ENCODE measurements at places on chromosomes 5 and 9.

GRCh38 chr9:127159325-127159801 lies 36.9 kb upstream of the ANGPTL2 start:
- DNase-seq = peak; percentile 28

DNA sequence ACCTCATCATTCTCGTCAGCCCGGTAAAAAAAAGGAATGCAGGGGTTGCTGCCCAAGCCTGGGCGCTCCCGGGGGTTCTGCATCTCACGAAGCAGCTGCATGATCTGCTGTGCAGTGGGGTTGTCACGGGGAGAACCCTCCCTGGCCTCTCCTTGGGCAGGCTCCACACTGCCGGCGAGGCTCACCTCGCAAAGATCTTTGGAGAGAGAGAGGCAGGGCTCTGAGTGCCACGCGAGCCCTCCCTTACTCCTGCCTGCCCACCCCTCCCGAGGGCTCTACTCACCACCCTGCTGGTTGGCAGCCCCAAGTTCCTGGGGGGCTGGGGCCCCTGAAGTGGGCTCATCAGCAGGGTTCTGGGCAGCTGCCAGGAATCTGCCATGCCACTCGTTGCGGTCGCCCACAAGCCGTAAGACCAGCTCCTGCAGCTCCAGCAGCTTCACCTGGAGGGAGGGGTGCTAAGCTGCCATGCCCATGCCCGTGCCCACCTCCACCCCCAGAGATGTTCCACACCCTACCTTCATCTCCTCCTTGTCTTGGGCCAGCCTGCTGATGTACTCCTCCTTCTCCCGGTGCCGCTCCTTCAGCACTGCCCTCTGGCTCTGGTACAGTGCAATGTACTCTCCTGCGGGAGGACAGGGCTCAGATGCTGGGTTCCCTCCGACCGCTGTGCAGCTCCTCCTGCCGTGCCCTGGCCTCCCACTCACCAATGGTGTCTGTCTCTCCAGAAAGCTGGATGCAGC lies 18.6 kb downstream of the GOLGA2 start:
- DNase-seq = no peak

- DNase-seq = no peak
These were observed 68.9 kb upstream of the LPAR1 start for GRCh38 chr9:111107141-111107540.

DNA sequence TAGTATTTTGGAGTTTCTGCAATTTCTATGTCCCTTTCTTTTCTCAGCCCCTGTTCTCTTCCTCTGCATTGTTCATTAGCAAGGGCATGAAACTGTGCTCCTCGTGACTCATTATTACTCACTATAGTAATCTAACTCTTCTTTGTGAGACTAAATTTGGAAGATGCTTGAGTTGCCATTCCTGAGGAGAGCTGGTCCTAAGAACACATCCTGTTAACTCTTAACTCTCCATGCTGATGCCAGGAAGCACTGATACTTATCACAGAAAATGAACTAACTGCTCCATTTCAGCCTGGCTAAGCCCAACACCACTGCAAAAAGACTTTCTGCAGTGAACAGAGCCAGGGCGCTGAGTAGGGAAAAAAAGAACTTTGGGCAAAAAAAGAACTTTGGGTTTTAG lies 10.6 kb upstream of the CSNK1A1 start:
- DNase-seq = peak; percentile 35

- no peak for DNase-seq
These were observed 42.7 kb downstream of the NDUFS4 start for GRCh38 chr5:53603009-53603687.

Measured in inflammatory macrophage treated with lipopolysaccharide for 1 hour (primary cell).